Esophagus squamous epithelium (tissue), 5 donors: ENCODE measurements at places on chromosomes 4 and X.

DNA sequence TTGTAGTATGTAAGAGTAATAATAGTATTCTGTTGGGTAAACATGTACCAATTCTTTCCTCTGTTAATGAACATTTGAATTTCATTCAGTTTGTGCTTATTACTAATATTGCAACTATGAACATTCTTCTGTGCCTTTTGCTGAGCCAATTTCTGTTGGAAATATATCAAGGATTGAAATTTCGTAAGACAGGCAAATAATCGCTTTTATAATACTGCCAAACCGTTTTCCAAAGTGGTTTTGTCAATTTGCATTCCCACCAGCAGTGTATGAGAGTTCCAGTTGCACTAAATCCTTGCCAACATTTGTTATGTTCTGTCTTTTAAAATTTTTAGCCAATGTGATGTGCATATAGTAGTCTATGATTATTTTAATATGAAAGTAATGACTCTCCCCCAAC lies 38.6 kb downstream of the MAGEB17 start:
- no peak for DNase-seq

- DNase-seq = no peak
Observed at GRCh38 chr4:128298852-128299251, 11.2 kb upstream of the PGRMC2 start.

GRCh38 chr4:3721186-3721585 lies 45.0 kb upstream of the ADRA2C start:
- no peak for DNase-seq

GRCh38 chrX:69163936-69164741 lies 1.1 kb downstream of the PJA1 start:
- no peak for DNase-seq

DNA sequence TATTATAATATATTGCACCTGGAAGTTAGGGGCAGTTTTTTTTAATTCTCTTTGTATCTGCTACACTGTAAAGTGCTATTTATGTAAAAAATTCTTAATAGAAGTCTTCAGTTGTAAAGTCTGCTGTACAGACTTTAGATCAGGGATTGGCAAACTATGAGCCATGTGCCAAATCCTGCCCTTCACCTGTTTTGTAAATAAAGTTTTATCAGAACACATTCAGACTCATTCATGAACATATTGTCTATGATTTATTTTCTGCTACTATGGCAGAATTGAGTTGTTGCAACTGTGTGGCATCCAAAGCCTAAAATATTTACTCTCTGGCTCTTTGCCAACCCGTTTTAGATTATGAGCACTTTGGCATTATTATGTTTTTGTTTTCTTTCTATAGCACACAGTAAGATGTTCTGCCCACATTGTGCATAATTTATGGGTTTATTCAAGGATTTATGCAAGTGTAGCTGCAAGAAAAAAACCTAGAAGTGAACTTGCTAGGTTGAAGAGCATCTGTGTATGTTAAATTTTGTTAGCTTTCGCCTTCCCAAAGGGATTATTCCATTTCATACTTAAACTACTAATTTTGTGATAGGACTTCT lies 56.9 kb downstream of the CLCN3 start:
- DNase-seq = no peak

- DNase-seq = no peak
Observed at GRCh38 chrX:43238461-43238945, 417.6 kb upstream of the MAOA start.

DNA sequence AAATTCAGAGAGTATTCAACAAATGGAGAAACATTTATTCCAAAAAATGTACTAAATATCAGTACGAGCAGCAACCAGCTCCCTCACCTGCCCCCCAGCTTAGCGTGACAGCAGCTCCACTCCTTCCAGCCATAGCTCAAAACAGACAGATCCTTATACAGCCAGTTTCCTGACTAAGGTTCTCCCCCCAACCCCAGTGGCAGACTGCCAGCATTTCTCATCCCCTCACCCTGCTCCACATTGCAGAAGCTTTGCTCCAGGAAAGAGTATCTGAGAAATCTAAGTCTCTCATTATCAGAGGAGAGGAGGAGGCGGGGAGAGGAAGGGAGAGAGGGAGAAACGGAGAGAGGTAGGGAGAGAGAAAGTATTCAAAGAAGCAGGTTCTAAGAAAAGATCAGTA lies 53.3 kb upstream of the PASD1 start:
- no peak for DNase-seq

- no peak for DNase-seq
Observed at GRCh38 chr4:165394275-165394674, 15.5 kb downstream of the CPE start.

DNA sequence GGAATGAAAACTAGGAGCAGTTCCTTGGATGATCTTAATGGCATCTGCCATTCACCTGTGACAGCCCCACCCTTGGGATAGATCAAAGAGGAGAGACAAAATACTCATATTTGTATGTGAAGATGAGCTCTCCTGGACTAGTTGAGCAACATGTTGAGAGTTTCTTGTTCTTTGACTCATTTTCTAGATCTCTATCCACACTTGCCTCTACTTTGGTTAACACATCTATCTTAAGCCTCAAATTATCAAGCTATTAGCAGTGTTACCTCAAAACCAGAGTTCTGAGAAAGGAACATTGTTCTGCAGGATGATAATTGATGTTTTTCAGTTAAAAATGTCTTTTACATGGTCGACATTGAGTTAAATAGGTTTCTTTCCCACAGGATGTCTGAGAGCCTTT lies 94.2 kb upstream of the TEX13D start:
- no peak for DNase-seq

DNA sequence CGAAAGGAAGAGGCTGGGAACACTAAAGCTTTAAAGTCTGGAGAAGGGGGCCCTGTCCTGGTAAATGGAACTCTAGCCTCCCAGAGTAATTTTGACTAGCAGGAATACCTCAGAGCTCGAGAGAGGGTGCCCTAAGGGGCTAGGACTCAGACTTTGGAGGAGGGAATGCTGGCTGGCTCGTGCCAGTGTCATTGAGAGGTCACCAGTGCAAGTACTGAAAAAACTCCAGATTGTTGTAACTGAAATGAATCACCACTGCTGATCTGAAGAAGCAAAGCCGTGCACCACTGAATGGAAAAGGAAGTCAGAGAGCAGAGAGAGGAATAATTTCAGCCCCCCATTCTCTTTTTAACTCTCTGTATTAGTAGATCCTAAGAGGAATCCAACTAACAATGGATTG lies 690.2 kb downstream of the FAT4 start:
- DNase-seq = no peak

DNA sequence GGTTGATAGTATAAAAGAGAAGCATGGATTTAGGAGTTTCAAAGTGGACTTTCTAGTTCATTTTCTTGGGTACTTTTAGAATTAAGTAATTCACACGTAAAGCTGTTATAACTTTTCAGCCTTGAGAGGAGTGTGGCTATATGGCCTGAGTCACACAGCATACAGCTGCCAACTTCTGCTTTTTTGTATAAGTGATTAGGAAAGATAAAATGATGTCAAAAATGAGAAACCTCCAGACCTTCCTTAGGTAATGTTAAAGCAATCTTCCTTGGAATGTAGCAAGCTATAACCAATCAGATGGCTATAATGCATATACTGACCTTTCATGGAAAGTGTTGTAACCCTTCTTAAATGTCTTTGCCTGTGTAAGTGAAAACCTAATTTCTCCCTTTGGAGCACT lies 39.2 kb downstream of the RAB40AL start:
- no peak for DNase-seq

DNA sequence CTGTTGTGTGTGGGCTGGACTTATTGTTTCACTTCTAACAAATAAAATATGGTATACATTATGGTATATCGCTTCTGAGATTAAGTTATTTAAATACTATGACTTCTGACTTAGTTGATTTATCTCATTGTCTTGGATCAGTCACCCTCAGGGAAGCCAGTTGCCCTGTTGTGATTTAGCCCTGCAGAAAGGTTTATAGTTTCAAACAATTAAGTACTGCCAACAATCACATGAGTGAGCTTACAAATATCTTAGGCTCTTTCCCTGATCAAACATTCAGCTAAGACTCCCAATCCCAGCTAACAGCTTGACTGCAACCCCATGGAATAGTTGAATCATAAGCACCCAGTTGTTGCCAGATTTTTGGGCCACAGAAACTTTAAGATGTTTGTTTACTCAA lies 85.4 kb downstream of the MAGEC1 start:
- DNase-seq = no peak

GRCh38 chr4:157045507-157046127 lies 30.3 kb upstream of the GLRB start:
- no peak for DNase-seq

- no peak for DNase-seq
Observed at GRCh38 chr4:187491286-187491685, 504.3 kb upstream of the ZFP42 start.

- no peak for DNase-seq
Observed at GRCh38 chr4:158597879-158598596, 73.6 kb downstream of the C4orf46 start.

DNA sequence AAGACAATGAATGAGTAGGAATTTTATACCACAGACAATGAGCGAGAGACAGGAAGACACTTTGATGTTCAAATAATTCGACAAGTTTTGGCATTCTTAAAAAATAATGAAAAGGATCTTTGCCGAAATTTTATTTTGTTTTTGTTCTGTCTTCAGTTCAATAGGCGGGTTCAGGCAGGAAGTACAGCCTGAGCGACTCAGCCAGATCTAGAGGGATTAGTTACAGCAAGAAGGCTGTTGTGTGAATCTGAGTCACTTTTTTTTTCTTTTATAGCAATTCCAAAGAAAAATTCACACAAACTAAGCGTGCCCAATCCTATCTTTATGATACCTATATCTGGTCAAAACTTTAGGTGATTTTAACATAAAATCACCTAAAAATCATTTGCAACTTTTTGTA lies 505.4 kb upstream of the FAM241A start:
- DNase-seq = no peak

DNA sequence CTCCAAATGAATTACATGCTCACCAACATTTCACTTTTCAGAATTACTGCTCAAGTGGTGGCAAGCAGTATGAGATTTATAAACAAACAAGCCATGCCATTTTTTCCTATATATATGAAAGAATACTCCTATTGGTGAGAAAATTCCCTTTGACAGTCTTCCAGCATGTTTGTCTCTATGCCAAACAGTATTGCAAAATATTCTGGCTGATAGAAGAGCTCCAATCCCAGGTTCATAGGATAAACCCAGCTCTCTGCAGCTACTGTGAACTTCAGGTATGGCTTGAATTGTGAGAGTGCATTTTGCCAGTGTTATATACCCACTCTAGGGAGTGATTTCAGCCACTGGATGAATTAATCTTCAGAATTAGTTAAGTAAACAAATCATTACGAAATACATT lies 108.8 kb downstream of the MAGEC2 start:
- DNase-seq = no peak

DNA sequence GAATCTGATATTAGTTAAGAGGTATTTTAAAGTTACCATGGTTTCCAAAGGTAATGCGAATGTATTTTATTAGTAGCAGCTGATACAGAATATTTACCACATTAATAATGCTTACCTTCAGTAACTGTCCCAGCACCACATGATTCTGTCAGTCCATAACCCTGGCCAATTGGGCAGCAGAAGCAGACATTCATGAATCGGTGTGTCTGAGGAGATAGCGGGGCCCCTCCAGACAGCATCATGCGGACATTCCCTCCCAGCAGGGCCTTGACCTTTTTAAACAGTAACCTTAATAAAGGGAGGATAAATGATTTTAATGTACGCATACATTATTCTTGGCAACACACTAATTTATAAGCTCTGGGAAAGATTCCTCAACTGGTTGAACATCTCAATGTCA lies 43.0 kb upstream of the KCNE5 start:
- DNase-seq = no peak

DNA sequence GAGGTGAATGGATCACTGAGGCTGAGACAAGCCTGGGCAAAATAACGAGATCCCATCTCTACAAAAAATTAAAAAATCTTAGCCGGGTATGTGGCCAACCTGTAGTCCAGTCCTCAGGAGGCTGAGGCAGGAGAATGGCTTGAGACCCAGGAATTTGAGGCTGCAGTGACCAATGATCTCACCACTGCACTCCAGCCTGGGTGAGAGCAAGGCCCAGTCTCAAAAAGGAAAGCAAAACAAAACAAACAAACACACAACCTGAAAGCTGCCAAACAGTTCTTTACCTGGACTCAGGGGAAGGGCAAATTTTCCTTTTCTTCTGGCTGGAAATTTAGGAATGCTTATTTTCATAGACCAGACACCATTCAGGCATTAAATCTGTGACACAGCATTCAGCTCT lies 163.1 kb upstream of the FAT1 start:
- no peak for DNase-seq

DNA sequence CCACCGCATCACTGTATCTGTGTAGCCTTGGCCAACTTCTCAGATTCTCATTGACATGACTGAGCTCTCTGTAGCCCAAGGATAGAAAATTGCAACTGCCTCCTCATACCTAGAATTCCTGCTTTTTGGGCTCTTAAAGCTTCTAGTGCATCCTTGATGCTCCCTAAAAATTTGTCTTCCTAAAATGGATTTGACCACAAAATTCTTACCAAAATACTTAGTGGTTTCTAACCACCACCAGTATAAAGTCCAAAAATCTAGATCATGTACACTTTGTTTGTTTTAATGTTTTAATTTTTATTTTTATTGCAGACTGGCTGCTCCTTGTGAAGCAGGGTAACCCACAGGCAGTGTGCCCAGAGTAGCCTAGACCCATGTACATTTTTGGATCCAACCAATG lies 75.5 kb downstream of the TBC1D9 start:
- DNase-seq = no peak

DNA sequence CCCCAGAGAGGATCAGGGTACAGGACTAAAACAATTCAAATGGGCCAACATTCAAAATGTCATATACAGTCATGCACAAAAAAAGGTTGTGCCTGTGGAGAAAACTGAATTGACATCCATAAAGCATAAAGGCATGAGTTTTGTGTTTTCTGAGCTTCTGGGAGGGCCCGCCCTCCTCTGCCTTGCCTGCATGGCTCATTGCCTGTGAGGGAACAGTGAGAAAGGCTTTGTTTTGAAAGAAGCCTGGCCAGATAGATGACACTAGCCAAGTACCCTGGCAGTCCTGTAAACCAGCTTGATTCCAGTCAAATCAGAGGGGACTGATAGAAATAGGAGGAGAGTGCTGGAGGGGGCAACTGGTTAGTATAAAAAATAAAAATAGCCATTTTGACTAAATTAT lies 194.3 kb downstream of the KIT start:
- DNase-seq = no peak

DNA sequence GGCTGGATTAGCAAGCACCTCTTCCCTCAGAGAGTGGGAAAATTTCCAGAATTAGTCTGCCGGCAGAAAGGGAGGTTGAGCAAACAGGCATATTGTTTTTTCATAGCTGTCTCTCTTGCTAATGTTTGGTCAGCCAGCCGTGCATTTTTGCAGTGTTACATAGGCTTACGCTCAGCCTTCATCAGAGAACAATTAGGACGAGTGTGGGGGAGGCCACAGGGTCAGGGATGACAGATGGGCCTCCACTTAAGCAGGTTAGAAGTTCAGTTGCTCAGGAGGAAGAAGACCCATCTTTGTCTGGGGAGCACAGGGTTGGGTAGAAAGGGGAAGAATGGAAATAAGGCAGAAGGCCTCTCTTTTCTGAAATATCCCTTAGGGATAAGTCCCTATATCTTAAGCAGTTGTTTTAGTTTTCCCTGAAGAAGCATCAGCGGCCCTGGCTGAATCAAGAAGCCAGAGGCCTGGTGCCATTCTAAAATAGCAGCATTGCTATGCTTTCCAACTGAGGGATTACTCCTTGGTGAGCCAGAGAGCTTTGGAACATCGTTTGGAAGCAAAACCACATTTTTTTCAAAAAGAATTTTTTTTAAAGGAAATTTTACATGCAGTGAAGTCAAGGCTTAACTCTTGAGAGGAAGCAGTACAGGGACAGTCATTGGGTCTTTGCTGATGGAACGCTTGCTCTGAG lies 118.8 kb downstream of the SMIM20 start:
- DNase-seq = no peak

- no peak for DNase-seq
Observed at GRCh38 chr4:110710070-110710469, 87.2 kb upstream of the PITX2 start.
